ENCODE measurements at places on chromosomes 11 and 22. TPM values are rescaled to one million over a fixed set of nuclear protein-coding genes. Genes with fewer than 3 reads are reported as not detected.

GRCh38 chr22:29344137-29344536, 28.6 kb upstream of the RASL10A start:
- no peaks in the 10 kb centered on the region for H3K4me1 ChIP-seq
- no peak for DNase-seq
- H3K27ac ChIP-seq, result no peak overlapping the region
- no peak overlapping the region for H3K4me3 ChIP-seq
- peaks cover 35% of the 10 kb centered on the region for H3K36me3 ChIP-seq
- no peaks in the 10 kb centered on the region for H3K27me3 ChIP-seq

DNA sequence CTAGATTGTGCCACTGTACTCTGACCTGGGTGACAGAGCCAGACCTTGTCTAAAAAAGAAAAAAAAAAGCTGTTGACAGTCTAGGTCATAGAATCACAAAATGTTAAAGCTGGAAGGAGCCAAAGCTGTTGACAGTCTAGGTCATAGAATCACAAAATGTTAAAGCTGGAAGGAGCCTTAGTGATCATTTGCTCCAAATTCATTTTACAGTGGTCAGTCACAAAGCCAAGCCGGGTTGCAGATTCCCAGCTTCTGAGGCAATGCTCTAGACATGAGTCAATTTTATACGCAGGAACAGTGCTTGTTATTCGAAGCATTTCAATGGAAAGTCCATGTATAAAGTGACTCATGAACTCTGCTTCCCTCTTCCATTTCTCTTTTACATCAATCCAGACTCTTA, 47.4 kb downstream of the SYT13 start:
- peaks cover 5% of the 10 kb centered on the region for H3K27me3 ChIP-seq
- no peaks in the 10 kb centered on the region for H3K36me3 ChIP-seq
- no peak for DNase-seq
- no peaks in the 10 kb centered on the region for H3K4me1 ChIP-seq

DNA sequence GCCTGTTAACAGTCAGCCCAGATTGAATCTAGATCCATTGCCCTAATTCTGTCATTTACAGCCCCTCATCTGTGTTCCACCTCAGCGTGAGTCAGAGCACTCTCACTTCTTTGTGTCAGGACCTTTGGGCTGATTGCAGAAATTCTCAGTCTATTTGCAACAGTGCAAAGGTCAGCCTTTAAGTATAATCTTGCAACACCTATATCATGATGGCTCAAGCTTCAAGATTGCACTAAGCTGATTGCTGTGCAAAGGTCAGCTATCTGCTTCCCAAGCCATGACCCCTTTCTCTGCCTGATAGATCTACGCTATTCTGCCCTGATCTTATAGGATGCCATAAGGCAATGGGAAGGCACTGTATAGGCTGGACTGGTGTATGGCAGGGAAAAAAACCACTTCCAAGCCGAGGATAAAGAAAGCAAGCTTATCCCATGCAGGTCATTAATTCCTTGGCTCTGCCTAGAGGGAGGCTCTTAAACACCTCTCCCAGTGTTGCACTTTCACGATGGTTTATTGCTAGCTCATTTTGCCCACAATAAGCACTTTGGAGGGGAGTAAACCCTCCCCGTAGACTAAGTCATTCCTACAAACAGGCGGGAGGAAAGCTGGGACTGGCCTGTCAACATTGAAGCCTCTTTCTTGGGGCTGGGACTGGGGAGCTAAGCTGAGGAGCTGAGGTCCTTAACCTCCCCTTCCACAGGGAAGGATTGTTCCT, 100.6 kb downstream of the RRAS2 start:
- H3K4me3 ChIP-seq, result no peak overlapping the region
- no peak for DNase-seq
- H3K36me3 ChIP-seq, result no peaks in the 10 kb centered on the region
- H3K27me3 ChIP-seq, result no peaks in the 10 kb centered on the region
- no peaks in the 10 kb centered on the region for H3K4me1 ChIP-seq

DNA sequence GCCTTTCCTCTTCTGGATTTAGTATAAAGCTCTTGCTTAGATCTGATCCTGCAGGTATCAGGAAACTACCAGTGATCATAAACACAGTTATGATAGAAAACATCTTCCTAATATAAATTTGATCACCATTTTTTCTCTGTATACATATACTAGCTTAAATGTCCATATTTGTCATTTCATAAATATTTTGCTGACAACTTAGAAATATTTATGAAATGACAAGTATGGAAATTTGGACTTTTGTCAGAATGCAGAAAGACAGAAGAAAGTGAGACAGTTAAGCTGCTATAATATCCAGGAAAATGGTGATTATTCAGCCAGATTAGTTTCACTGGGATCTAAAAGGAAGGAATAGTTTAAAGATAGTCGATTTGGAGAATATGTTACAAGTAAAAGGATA, 22.8 kb upstream of the TRIM21 start:
- H3K27ac ChIP-seq, result no peak overlapping the region
- no peaks in the 10 kb centered on the region for H3K27me3 ChIP-seq
- no peak overlapping the region for H3K4me3 ChIP-seq
- no peak for DNase-seq
- no peaks in the 10 kb centered on the region for H3K4me1 ChIP-seq
- no peaks in the 10 kb centered on the region for H3K36me3 ChIP-seq

GRCh38 chr11:110176366-110177085, 83.3 kb downstream of the ZC3H12C start:
- no peaks in the 10 kb centered on the region for H3K36me3 ChIP-seq
- peaks cover 4% of the 10 kb centered on the region for H3K27me3 ChIP-seq
- DNase-seq, result no peak
- H3K27ac ChIP-seq, result no peak overlapping the region
- no peak overlapping the region for H3K4me3 ChIP-seq

DNA sequence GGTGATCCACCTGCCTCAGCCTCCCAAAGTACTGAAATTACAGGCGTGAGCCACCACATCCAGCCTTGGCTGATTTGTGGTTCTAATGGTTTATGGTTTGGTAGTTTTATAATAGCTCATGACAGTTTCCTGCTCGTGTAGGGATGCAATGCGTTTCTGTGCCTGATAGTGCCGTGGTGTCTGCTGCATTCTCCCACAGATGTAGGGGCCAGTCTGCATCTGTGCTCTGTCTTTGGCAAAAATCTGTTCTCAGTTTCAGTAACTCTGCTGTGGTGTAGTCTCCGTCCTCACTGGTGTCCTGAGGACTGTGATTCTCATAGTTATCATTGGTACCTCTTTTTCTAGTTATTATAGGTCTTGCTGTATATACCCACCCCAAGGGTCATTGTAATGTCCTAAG, 16.3 kb downstream of the ST14 start:
- no peak overlapping the region for H3K4me3 ChIP-seq
- peaks cover 1% of the 10 kb centered on the region for H3K27me3 ChIP-seq
- no peaks in the 10 kb centered on the region for H3K36me3 ChIP-seq
- no peaks in the 10 kb centered on the region for H3K4me1 ChIP-seq

DNA sequence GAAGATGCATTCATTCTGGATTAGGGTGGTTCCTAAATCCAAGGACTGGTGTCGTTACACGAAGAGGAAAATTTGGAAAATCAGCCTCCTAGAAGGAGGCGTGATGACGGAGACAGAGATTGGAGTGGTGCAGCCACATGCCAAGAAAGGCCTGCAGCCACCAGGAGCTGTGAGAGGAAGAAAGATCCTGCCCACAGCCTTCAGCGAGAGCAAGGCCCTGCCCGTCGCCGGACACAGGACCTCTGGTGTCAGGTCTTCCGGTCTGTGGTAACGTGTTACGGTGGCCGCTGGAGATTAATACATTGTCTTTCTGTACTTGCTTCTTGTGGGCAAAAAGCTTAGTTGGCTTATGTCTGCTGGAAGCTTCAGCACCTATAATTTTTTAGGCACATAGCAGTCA, 1045.8 kb downstream of the BRD1 start:
- no peaks in the 10 kb centered on the region for H3K36me3 ChIP-seq
- no peak overlapping the region for H3K4me3 ChIP-seq
- H3K27ac ChIP-seq, result no peak overlapping the region
- no peak for DNase-seq
- no peaks in the 10 kb centered on the region for H3K27me3 ChIP-seq

DNA sequence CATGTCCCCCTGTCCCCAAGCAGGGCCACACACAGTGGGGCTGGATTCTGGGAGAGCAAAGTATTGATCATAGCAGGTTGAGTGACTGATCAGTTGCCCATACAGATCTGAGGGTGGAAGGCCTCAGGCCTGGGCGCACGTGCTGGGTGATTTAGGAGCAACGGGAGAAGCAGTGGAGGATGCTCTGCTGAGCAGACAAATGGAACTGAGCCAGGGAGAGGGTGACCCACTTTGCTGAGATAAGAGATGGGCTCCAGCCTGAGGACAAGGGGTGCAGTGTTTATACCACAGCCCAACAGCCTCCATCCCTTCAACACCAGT, 15.0 kb downstream of the GNAZ start:
- peaks cover 17% of the 10 kb centered on the region for H3K4me1 ChIP-seq
- H3K4me3 ChIP-seq, result no peak overlapping the region
- H3K36me3 ChIP-seq, result no peaks in the 10 kb centered on the region
- H3K27me3 ChIP-seq, result no peaks in the 10 kb centered on the region
- no peak overlapping the region for H3K27ac ChIP-seq

GRCh38 chr11:120509346-120510053, 2.0 kb upstream of the GRIK4 start:
- H3K36me3 ChIP-seq, result no peaks in the 10 kb centered on the region
- DNase-seq, result no peak
- no peak overlapping the region for H3K27ac ChIP-seq
- peaks cover 1% of the 10 kb centered on the region for H3K4me1 ChIP-seq
- H3K27me3 ChIP-seq, result peaks cover 49% of the 10 kb centered on the region
- no peak overlapping the region for H3K4me3 ChIP-seq

GRCh38 chr22:24683691-24684090, 80.7 kb downstream of the GGT1 start:
- no peak overlapping the region for H3K4me3 ChIP-seq
- DNase-seq, result no peak
- H3K27ac ChIP-seq, result no peak overlapping the region

DNA sequence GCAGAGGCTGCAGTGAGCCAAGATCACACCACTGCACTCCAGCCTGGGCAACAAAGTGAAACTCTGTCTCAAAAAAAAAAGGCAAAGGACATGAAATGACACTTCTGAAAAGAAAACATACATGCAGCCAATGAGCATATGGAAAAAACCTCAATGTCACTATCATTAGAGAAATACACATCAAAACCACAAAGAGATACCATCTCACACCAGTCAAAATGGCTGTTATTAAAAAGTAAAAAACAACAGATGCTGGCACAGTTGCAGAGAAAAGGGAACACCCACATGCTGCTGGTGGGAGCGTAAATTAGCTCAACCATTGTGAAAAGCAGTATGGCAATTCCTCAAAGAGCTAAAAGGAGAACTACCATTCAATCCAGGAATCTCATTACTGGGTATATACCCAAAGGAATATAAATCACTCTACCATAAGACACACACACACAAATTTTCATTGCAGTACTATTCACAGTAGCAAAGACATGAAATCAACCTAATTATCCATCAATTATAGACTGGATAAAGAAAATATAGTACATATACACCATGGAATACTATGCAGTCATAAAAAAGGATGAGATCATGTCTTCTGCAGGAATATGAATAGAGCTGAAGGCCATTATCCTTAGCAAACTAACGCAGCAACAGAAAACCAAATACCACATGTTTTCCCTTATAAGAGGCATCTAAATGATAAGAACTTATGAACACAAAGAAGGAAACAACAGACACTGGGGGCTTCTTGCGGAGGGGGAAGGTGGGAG, 15.7 kb upstream of the C11orf58 start:
- no peaks in the 10 kb centered on the region for H3K36me3 ChIP-seq
- DNase-seq, result no peak
- no peak overlapping the region for H3K4me3 ChIP-seq
- peaks cover under 1% of the 10 kb centered on the region for H3K27me3 ChIP-seq
- no peaks in the 10 kb centered on the region for H3K4me1 ChIP-seq

GRCh38 chr11:110478410-110478809, 48.7 kb downstream of the FDX1 start:
- H3K27me3 ChIP-seq, result no peaks in the 10 kb centered on the region
- no peaks in the 10 kb centered on the region for H3K36me3 ChIP-seq
- H3K4me3 ChIP-seq, result no peak overlapping the region
- H3K27ac ChIP-seq, result no peak overlapping the region
- DNase-seq, result no peak

GRCh38 chr11:70899616-70900015, 352.8 kb downstream of the SHANK2 start:
- no peak for DNase-seq
- no peaks in the 10 kb centered on the region for H3K36me3 ChIP-seq
- H3K4me3 ChIP-seq, result no peak overlapping the region
- H3K4me1 ChIP-seq, result no peaks in the 10 kb centered on the region
- no peaks in the 10 kb centered on the region for H3K27me3 ChIP-seq
- H3K27ac ChIP-seq, result no peak overlapping the region

DNA sequence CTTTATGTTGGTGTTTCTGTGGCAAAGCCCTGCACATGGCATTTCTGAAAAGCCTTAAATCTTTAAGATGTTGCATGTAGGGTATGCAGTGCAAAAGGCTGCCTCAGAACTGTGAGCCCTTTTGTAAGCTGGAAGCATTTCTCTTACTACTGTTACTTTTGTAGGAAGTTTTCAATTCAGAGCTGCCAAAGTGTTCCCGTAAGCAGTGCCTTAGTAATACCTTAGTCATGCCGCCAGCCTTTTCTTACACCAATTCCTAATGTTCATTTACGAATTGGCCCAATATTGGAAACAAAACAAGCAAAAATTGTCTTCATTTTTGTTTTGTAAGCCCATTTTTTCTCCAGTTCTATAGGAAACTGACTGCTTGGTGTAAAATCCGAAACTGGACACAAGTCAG, 67.4 kb upstream of the RASSF10 start:
- H3K4me3 ChIP-seq, result no peak overlapping the region
- peaks cover 6% of the 10 kb centered on the region for H3K27me3 ChIP-seq
- H3K36me3 ChIP-seq, result no peaks in the 10 kb centered on the region
- H3K27ac ChIP-seq, result no peak overlapping the region
- DNase-seq, result no peak
- H3K4me1 ChIP-seq, result no peaks in the 10 kb centered on the region

DNA sequence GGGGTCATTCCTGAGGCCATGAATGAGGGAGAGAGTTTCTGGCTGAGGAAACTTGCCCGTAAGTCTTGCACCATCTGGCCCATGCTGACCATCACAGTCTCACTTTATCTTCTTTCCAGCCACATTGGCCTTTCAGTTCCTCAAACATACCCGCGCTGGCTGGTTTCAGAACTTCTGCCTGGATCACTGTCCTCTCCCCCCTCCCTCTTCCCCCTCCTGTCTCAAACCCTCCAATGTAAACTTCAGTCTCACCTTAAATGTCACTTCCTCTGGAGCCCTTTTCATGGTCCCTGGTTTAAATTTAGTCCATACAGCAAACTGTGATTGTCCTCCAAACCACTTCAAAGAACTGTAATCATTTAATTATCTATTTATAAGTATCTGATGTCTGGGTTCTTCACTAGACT, 3.7 kb upstream of the TMEM109 start:
- H3K27ac ChIP-seq, result no peak overlapping the region
- H3K4me3 ChIP-seq, result no peak overlapping the region
- peaks cover 43% of the 10 kb centered on the region for H3K4me1 ChIP-seq
- peaks cover under 1% of the 10 kb centered on the region for H3K36me3 ChIP-seq
- no peak for DNase-seq
- peaks cover 9% of the 10 kb centered on the region for H3K27me3 ChIP-seq

SCGB1D4 gene
- total RNA-seq, result not detected

UQCR10 gene
- total RNA-seq, result 96.3 TPM

SCT gene
- total RNA-seq, result not detected

CCDC15 gene
- 7.3 TPM for total RNA-seq

ZP1 gene
- total RNA-seq, result not detected

DEPDC7 gene
- 1.6 TPM for total RNA-seq

RAB36 gene
- 0.27 TPM for total RNA-seq

FZD4 gene
- total RNA-seq, result 0.02 TPM

SCUBE2 gene
- total RNA-seq, result 0.35 TPM

KREMEN1 gene
- not detected for total RNA-seq
